Hepatocyte (in vitro differentiated cells): ENCODE measurements at places on chromosomes 12 and 14. TPM values are rescaled to one million over a fixed set of nuclear protein-coding genes. Genes with fewer than 3 reads are reported as not detected.

DNA sequence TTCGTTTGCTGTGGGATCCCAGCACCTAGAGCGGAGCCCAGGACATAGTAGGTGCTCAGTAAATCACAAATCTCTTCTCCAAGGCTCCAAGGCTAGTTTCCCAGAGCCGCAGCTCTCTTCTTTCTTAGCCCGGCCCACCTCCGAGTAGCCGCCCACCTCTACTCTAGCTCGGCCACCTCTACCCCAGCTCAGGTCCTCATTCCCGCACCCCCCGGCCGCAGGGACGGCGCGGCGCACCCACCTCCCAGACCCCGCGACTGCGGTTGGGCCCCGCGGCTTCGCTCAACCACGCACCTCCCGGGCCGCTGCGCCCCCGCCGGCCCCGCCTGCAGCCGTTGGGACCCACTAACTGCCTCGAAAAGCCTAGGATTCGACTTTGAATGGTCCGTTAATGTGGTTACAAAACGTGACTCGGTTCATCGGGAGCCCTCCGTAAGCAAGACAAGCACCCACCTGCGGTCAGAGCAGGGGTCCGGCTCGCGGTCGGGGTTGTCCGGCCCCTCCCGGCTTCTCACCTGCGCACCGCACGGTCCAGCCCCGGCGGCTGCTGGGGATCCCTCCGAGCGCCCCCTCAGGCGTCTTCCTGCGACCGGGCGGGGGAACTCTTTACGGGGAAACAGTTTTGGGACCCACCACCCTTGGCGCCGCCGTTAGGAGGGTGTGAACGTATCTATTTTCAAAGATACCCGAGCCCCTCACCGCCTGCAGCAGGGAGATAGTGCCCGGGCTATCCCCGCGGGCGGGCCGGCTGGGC lies at the start of gene SLC2A14:
Gene SLC2A14 (minus strand): TSS at position 350 of the 754 bp plus-strand sequence. CDS start 3,035 bp downstream, outside the sequence.
- H3K27me3 ChIP-seq: no peaks in the 10 kb centered on the region
- no peaks in the 10 kb centered on the region for H3K36me3 ChIP-seq
- no peak within 1 kb of the TSS for H3K4me3 ChIP-seq
- no peak for DNase-seq
- no peak within 1 kb of the TSS for H3K27ac ChIP-seq

GRCh38 chr12:114529966-114530365 lies 124.0 kb upstream of the TBX5 start:
- no peaks in the 10 kb centered on the region for H3K36me3 ChIP-seq
- H3K27me3 ChIP-seq: peaks cover 20% of the 10 kb centered on the region
- no peak overlapping the region for H3K27ac ChIP-seq
- no peaks in the 10 kb centered on the region for H3K4me1 ChIP-seq
- no peak for DNase-seq

DNA sequence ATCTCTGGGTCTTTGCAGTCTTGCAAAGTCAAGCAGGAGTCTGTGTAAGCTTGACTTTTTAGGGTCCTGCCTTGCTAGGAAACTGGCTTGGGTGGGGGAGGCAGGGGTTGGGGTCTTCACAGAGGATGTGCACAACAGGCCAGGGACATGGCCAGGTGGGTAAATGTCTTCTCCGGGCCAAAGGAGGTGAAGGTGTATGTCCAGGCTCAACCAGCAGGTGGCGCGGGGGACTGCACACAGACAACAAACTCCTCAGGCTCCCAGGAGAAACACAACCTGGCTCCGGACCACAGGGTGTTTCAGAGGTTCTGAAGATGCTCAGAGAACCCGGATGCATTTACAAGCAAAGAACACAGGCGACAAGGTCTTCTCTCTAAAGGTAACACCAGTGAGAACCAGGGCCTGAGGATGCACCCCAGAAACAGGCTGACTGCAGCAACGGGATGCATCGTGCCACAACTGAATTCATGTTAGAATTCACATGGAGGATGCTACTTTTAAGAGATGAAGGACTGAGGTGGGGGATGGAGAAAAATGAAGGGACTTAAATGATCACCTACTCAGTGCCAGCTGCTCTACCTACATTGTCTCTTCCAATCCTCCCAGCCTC lies 56.0 kb downstream of the PLEKHG3 start:
- peak overlapping the region; percentile 95 for H3K27ac ChIP-seq
- no peak overlapping the region for H3K4me3 ChIP-seq
- peaks cover 83% of the 10 kb centered on the region for H3K4me1 ChIP-seq
- no peaks in the 10 kb centered on the region for H3K27me3 ChIP-seq
- peak; percentile 68 for DNase-seq

DNA sequence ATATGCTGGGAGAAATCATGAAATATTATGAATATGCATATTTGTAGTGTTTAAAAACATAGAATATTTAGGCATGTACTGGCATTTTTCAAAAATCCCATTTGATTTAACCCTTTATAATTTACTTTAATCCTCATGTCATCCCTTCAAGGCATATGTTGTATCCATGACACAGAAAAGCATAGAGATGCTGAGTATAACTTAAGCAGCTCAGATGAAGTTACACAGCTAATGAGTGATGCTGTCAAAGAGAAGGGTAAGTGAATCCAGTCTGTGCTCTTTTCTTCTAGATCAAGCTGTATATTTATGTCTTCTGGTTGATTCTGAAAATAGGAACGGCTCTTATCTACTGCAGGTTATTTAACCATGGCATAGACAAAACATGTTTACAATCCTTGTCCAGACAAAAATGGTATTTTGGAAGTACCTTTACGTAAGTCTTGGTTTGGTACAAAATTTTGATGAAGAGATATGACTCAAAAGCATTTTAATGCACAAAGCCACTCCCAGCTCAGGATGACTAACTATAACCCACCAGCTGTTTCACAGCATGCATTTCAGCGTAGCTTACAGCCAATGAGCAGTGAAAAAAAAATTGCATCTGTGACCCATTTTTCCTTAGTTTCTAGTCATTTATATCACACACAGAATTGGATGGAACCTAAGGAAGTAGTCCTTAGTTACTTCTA lies 201.7 kb downstream of the STXBP6 start:
- no peaks in the 10 kb centered on the region for H3K36me3 ChIP-seq
- peaks cover 20% of the 10 kb centered on the region for H3K4me1 ChIP-seq
- H3K27me3 ChIP-seq: no peaks in the 10 kb centered on the region

GRCh38 chr14:31320922-31321766 lies 99.2 kb downstream of the HEATR5A start:
- DNase-seq: no peak
- no peak overlapping the region for H3K4me3 ChIP-seq
- H3K36me3 ChIP-seq: no peaks in the 10 kb centered on the region
- H3K4me1 ChIP-seq: no peaks in the 10 kb centered on the region
- H3K27ac ChIP-seq: no peak overlapping the region

GRCh38 chr12:108955225-108955835 lies 65.5 kb downstream of the SVOP start:
- peak; percentile 26 for DNase-seq
- no peaks in the 10 kb centered on the region for H3K36me3 ChIP-seq
- H3K4me1 ChIP-seq: no peaks in the 10 kb centered on the region
- no peak overlapping the region for H3K27ac ChIP-seq
- no peaks in the 10 kb centered on the region for H3K27me3 ChIP-seq
- H3K4me3 ChIP-seq: no peak overlapping the region

GRCh38 chr12:88650715-88651114 lies 70.4 kb upstream of the KITLG start:
- H3K4me1 ChIP-seq: no peaks in the 10 kb centered on the region
- no peaks in the 10 kb centered on the region for H3K27me3 ChIP-seq
- no peak overlapping the region for H3K27ac ChIP-seq
- DNase-seq: no peak

- DNase-seq: no peak
- H3K4me1 ChIP-seq: peaks cover 3% of the 10 kb centered on the region
- no peaks in the 10 kb centered on the region for H3K36me3 ChIP-seq
- no peak overlapping the region for H3K27ac ChIP-seq
Measured at GRCh38 chr12:49616533-49617219, 6.7 kb upstream of the PRPF40B start.

- no peaks in the 10 kb centered on the region for H3K36me3 ChIP-seq
- H3K27me3 ChIP-seq: no peaks in the 10 kb centered on the region
- no peak overlapping the region for H3K27ac ChIP-seq
- no peaks in the 10 kb centered on the region for H3K4me1 ChIP-seq
- H3K4me3 ChIP-seq: no peak overlapping the region
Measured at GRCh38 chr14:64531567-64531966, 9.0 kb upstream of the HSPA2 start.

DNA sequence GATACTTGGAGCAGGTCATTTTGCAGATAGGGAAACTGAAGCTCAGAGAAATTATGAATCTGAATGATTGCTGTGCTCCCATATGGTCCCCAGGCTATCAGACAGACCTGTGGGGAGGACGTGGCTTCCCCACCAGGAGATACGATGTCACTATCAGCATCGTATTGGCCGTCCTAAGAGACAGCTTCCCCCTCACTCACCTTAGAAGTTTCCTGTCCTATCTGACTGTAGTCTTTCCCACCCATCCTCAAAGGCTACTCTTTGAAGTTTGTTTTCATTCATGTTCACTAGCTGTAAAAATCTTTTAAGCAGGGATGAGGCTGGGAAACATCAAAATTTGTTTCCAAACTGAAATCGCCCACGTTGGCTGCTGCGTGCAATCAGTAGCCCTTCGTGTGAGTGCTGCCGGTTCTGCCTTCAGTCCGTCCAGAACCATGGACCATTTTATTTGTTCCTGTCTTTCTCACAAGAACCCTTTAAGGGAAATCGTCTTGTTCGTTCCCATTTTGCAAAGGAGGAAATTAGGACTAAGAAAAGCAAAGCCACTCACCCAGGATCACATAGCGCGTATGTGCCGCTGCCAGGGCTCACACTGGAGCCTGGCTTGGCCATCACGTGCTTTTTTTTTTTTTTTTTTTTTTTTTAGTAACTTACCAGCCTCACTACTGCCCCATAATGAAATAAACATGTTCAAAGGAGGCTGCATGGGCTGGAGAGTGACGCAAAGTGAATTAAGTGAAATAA lies 1.0 kb upstream of the KDM2B start:
- H3K4me1 ChIP-seq: peaks cover 29% of the 10 kb centered on the region
- H3K27ac ChIP-seq: peak overlapping the region; percentile 49
- H3K36me3 ChIP-seq: no peaks in the 10 kb centered on the region
- DNase-seq: no peak
- no peaks in the 10 kb centered on the region for H3K27me3 ChIP-seq

DNA sequence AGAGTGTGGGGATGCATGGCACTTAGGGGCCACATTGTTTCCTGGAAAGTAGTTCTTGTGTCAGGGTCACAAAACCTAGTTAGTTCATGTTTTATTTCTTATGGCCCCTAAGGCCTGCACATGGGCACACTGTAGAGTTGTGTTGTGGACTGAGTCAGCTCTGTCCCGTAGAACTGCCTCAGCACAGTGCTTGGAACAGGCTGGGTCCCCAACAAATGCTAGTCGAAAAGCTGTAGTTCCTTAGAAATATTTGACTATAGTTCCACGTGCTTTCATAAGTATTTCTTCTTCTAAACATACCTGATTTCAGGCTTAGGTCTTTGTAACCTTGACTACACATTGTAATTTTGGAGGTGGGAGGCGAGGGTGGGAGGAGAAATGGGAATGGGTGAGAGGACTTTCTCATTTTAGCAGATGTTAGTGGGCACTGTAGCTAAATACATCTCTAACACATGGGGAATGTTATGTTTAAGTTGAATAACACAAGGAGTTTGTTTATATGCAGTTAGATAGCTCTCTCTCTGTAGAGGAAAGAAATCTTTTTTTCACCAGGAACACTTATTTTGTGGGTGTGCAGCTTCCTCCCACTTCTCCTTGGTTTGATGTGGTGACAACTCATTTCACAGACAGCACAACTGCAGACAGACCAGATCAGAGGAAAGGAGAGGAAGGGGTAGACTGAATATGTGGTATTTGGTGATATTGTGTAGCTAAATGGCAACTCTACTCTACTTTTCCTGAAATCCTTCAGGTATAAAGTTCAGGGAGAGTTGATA lies 39.5 kb upstream of the DACT1 start:
- H3K27ac ChIP-seq: no peak overlapping the region
- no peaks in the 10 kb centered on the region for H3K27me3 ChIP-seq

- H3K4me3 ChIP-seq: no peak overlapping the region
- H3K4me1 ChIP-seq: no peaks in the 10 kb centered on the region
- DNase-seq: no peak
Measured at GRCh38 chr14:90850487-90850886, 34.3 kb upstream of the TTC7B start.

DNA sequence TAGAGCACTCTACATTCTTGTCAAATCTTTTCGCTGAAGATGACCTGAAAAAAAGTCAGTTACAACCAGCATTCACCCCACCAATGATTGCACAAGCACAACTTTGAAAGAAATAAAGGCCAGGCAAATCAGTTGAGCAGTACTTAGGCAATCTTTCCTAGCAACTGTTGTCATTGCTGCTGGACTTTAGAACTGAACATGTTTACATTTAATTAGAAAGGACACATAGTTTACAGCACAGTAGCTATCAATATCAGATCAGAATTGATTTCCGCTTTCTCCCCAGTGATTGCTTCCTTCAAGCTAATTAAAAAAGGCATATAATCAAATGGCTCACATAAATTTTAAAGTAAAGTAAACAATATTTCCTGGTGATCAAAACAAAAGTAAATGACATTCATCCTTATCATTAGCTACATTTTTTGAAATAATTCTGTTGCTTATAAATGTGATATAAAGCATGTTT lies 128.4 kb downstream of the FOXA1 start:
- H3K27me3 ChIP-seq: no peaks in the 10 kb centered on the region
- peak overlapping the region; percentile 46 for H3K27ac ChIP-seq
- H3K4me1 ChIP-seq: peaks cover 14% of the 10 kb centered on the region
- H3K4me3 ChIP-seq: no peak overlapping the region
- no peaks in the 10 kb centered on the region for H3K36me3 ChIP-seq
- peak; percentile 64 for DNase-seq

GRCh38 chr12:9751204-9752144 lies 9.2 kb downstream of the CD69 start:
- H3K27me3 ChIP-seq: no peaks in the 10 kb centered on the region
- no peaks in the 10 kb centered on the region for H3K36me3 ChIP-seq
- no peak for DNase-seq
- H3K27ac ChIP-seq: no peak overlapping the region
- no peaks in the 10 kb centered on the region for H3K4me1 ChIP-seq
- H3K4me3 ChIP-seq: no peak overlapping the region

- DNase-seq: no peak
- no peak overlapping the region for H3K4me3 ChIP-seq
- H3K27me3 ChIP-seq: no peaks in the 10 kb centered on the region
- H3K27ac ChIP-seq: no peak overlapping the region
- no peaks in the 10 kb centered on the region for H3K4me1 ChIP-seq
Measured at GRCh38 chr14:54483846-54484245, 4.9 kb downstream of the GMFB start.

GRCh38 chr14:99687284-99688209 lies 3.4 kb downstream of the CYP46A1 start:
- DNase-seq: no peak
- H3K36me3 ChIP-seq: no peaks in the 10 kb centered on the region
- no peak overlapping the region for H3K4me3 ChIP-seq
- H3K27me3 ChIP-seq: peaks cover 3% of the 10 kb centered on the region

The LTB4R2 gene
- 3.3 and 3.6 TPM in 2 replicates for total RNA-seq

The FLVCR2 gene
- total RNA-seq: 10.1 and 16.1 TPM in 2 replicates

The MAP3K12 gene
- total RNA-seq: 10.8 and 16.0 TPM in 2 replicates

The MED13L gene
- total RNA-seq: 122 and 135 TPM in 2 replicates

The PAN2 gene
- 23.5 and 29.4 TPM in 2 replicates for total RNA-seq

The CELA1 gene
- not detected in 2 replicates for total RNA-seq

The LRRC9 gene
- 0.13 and 0.28 TPM in 2 replicates for total RNA-seq

The OAS3 gene
- total RNA-seq: 9.0 and 15.0 TPM in 2 replicates

The ACOT6 gene
- not detected in 2 replicates for total RNA-seq
